ENCODE measurements at places on chromosomes 12 and 14. TPM values are rescaled to one million over a fixed set of nuclear protein-coding genes. Genes with fewer than 3 reads are reported as not detected.

Gene LRP1-AS
- not detected for total RNA-seq

Gene ARHGAP9
- 6.7 TPM for total RNA-seq

Gene CYP46A1
- not detected for total RNA-seq

Gene DEPDC4
- 3.1 TPM for total RNA-seq

DNA sequence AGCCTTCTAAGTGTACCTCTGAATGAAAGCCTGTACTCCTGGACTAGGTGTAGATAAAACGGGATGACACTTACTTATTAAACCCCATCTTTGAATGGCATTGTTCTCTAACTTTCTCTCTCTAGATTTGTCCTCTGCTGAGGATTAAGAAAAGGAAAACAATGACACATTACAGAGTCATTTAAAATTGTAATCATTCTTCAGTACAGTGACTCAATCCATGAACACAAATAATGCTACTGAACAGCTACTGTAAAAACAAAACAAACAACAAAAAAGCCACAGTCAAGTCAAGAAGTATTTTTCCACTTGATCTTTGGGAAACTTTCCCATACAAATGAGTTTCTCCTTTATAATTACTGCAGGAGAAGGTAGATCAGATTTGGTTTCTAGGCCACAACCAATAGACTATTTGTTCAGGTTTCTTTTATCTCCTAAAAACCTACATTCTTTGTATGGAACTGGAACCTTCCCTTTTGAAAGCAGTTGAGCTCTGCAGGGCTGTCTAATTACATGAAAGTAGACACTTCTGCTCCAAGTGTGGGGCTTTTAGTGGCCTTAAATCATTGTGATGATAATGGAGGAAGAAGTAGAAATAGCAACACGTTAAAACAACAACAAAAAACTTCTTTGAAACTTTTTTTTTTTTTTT is 219.1 kb downstream of the ESR2 start:
- DNase-seq = no peak

GRCh38 chr14:68964300-68965093 is 14.6 kb downstream of the ACTN1 start:
- DNase-seq = peak; percentile 84

- DNase-seq = peak; percentile 4
Observed at GRCh38 chr12:71250166-71250565, 92.4 kb upstream of the TSPAN8 start.

DNA sequence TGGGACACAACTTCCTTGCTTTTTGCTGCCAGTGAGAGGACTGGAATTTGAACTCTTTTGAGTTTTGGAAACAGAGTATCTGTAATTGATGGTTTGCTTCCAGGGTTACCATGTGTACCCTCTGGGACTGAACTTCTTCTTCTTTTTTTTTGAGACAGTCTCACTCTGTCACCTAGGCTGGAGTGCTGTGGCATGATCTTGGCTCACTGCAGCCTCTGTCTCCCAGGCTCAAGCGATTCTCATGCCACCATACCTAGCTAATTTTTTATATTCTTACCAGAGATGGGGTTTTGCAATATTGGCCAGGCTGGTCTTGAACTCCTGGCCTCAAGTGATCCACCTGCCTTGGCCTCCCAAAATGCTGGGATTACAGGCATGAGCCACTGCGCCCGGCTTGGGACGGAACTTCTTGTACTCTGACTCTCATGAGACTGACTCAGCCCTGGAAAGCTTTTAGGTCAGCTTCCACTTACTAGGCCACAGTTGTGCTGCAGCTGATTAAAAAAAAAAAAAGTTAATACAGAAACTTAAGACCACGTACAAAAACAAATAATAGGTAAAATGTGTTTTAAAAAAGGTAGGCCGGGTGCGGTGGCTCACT is 15.8 kb downstream of the SEL1L start:
- DNase-seq = no peak

DNA sequence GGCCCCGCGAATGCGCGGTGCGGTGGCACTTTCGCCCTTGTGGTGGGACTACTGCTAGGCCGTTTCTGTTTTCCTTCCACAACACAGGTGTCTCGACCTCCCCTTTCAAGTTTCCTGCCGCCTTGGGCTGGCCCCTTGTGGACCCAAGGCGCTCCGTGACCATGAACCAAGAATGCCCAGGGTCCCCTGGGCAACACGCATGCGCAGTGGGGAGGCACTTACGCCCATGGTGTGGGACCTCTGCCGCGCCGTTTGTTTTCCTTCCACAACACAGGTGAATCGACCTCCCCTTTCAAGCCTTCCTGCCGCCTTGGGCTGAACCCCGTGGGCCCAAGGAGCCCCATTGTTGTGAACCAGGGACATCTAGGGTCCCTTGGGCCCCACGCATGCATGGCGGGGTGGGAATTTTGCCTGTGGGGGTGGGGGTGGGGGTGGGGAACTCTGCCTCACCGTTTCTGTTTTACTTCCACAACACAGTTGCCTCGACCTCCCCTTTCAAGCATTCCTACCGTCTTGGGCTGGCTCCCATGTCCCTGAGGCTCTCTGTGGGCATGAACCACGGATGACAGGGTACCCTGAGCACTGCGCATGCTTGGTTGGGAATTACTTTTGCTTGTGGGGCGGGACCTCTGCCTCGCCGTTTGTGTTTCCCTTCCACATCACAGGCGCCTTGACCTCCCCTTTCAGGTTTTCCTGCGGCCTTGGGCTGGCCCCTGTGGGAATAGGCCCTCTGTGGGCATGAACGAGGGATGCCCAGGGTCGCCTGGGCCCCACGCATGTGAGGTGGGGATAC is 355.1 kb downstream of the ALG10 start:
- no peak for DNase-seq

GRCh38 chr12:64760808-64761573 is 1.8 kb upstream of the GNS start:
- DNase-seq = no peak

- no peak for DNase-seq
Observed at GRCh38 chr14:92240658-92241057, 82.3 kb upstream of the SLC24A4 start.
